ENCODE measurements at places on chromosomes 2 and 18.
A peak's percentile ranks its signal among the peaks of the same experiment; 100 is the strongest.

- no peak for DNase-seq
These were observed 2.7 kb upstream of the RNPEPL1 start for GRCh38 chr2:240565333-240566202.

- no peak for DNase-seq
These were observed 55.0 kb downstream of the RNF144A start for GRCh38 chr2:6972067-6972710.

DNA sequence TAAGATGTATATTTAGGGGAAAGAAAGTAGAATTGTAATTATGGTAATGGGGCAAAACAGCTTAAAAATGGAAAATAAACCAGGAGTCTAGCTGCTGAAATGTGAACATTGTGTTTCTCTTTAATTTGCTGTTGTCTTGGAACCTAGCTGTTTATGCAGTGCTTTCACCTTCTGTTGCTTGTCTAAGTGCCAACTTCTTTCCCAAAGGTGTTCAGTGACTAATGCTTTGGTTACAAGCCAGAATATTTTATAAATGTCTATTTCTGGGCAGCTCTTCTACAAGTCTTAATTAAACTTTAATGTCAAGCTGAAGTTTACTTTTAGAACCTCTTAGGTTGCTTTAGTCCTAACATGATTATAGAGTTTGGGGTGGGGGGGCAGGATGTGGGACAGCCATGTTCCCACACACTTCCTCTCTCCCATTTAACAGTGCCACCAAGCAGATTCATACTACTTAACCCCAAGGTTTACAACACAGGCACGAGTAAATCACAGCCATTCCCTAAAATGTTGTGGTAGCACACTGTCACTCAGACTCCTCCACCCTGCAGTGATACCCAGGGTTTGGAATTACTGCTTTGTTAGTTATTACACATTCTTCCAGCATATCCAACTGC, 60.6 kb downstream of the ITGA4 start:
- peak; percentile 35 for DNase-seq

DNA sequence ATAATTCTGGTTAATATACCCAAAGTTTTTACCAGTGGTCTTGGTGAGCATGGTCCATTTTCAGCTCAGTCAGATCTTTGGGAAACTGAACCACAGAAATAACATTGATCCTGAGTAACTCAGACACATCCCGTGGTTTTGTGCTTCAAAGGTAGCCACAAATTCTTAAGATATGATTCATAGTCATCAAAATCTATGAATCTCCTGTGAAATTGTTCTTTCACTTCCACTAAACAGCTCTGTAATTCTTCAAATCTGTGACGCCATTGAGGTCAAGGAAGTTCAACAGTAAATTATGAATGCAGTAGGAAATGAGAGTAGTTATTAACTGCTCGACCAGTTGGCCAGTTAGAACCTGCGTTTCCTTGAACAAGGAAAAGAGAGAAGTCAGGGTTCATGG, 147.3 kb downstream of the IRS1 start:
- DNase-seq = no peak

- no peak for DNase-seq
These were observed 214.8 kb downstream of the MTX2 start for GRCh38 chr2:176483901-176484568.

- no peak for DNase-seq
These were observed 67.1 kb downstream of the MGAT5 start for GRCh38 chr2:134320930-134321329.

GRCh38 chr2:3659447-3660432, 1.7 kb downstream of the ALLC start:
- no peak for DNase-seq

GRCh38 chr2:227466887-227467600, 4.9 kb upstream of the AGFG1 start:
- DNase-seq = no peak

DNA sequence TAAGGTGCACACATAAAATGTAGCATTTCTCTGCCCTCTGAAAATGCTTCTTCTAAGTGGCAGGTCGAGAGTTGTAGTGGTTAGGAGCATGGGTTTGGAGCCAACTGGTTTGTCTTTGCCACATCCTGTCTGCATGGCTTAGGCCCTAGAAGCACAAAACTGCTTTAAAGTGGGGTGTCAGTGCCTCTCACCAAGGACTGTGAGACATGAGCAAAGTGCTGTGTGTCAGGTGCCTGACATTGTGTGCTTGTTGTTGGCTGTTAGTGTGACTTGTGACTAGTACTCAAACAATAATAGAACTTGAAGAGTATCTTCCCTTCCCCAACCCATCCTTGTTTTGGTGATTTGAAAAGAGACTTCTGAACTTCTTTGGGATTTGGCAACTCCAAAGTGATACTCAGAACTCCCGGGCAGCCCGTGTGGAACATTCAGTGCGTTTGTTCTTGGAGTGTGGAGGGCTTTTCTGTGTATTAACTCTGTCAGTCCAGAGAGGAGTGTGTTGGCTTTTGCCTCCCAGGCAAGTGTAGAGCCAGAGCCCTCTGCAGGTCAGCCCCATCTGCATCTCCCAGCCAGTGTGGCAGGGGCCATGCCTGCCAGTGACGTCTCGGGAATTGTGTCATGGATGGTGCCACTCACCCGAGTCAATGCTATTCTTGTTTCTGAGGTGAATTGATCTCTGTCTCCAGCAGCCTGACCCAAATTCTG, 5.0 kb downstream of the MGAT5 start:
- no peak for DNase-seq

Measured in NCI-H2171 (cell line).